ENCODE measurements at places on chromosomes 12 and 14.

- no peak for DNase-seq
These were observed 61.8 kb upstream of the RTL1 start for GRCh38 chr14:100965296-100965695.

DNA sequence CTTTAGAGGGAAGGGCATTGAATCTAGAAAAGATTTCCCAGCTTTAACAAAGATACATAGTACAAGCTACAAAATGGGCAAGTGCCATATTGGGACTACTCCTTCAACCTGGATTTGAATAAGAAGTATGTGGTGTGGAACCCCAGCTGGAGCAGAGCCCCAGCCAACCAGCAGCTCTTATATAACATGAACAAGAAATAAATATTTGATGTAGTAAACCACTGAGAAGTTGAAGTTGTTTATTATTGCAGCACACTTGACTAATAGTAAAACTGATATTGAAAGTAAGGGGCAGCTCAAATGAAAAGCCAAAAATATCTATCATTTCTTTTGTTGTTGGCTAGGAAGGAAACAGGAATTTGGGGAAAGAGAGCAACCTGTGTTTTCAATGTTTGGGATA, 701.8 kb downstream of the TMTC2 start:
- no peak for DNase-seq

GRCh38 chr14:75589931-75590330, 11.5 kb downstream of the FLVCR2 start:
- DNase-seq = no peak

- DNase-seq = no peak
These were observed 123.0 kb downstream of the PHETA1 start for GRCh38 chr12:111245701-111246476.

GRCh38 chr14:91138511-91139359, 24.9 kb downstream of the DGLUCY start:
- DNase-seq = peak; percentile 61

GRCh38 chr14:69671365-69672030, 60.1 kb downstream of the SUSD6 start:
- DNase-seq = no peak

- peak; percentile 52 for DNase-seq
These were observed 668 bp downstream of the TRIP11 start for GRCh38 chr14:92039063-92039718.

GRCh38 chr14:20438664-20439063, 2.7 kb upstream of the KLHL33 start:
- DNase-seq = no peak

GRCh38 chr14:24948261-24948847, 101.6 kb downstream of the STXBP6 start:
- no peak for DNase-seq

- DNase-seq = peak; percentile 13
These were observed 63.6 kb upstream of the PWP1 start for GRCh38 chr12:107622001-107622400.

DNA sequence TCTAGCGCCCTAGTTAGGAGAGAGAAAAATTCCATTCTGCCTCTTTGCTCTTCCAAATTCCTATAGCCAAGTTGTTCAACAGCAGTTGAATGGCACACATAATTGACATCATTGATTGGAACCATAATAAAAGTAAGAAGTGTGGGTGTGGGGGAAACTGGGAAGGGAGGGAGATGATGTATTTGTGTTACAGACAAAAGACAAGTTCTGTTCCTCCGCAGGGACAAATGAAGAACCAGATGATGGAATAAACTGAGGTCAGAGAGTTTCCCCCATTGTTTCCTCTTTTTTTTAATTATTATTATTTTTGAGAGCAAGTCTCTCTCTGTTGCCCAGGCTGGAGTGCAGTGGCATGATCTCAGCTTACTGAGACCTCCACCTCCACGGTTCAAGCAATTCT, 34.9 kb downstream of the GDF11 start:
- DNase-seq = no peak

DNA sequence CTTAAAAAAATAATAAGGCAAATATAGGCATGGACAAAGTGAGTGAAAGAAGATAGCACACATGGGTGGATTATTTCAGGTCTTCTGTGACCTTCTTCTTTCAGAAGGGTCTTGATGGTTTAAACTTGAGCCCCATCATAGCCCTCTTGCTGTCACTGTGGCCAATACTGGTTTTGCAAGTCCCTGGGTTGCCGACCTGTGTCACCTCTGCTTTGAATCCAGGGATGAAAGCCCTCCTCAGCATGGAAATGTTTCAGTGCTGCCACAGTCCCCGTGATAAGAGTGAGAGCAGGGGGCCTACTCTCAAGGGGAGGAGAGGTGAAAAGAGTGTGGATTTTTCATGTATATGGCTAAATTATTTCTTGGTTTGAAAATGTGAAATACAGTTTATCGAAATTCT, 30.2 kb upstream of the ATF1 start:
- DNase-seq = no peak

DNA sequence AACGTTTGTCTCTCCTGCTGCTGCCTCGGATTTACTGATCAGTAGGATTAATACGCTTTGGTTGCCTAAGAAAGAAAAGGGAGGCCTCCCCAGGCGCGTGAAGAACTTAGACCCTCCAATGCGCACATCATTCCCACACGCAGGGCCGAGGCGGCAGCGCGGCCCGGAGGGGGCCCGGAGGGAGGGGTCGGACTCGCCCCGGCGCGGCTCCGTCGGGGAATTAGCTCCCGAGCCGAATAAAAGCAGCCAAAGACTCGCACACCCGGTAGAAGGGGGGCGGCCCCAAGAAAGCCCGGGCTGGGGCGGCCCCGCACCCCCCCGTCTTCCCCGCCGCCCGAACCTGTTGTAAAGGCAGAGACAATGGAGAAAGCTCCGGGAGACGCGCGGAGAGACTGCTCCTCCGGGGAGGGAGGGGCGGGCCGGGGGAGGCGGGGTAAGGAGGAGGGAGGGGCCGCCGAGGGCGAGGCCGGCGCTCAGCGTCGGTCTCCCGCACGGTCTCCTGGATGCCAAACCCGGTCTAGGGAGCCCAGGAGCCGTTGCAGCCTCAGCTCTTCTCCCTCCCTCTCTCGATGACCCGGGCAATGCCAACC, at the start of gene NELL2:
NELL2 (minus strand) TSS at position 362 of the 590 bp plus-strand sequence. CDS start 446 bp downstream, outside the sequence.
- peak; percentile 81 for DNase-seq

DNA sequence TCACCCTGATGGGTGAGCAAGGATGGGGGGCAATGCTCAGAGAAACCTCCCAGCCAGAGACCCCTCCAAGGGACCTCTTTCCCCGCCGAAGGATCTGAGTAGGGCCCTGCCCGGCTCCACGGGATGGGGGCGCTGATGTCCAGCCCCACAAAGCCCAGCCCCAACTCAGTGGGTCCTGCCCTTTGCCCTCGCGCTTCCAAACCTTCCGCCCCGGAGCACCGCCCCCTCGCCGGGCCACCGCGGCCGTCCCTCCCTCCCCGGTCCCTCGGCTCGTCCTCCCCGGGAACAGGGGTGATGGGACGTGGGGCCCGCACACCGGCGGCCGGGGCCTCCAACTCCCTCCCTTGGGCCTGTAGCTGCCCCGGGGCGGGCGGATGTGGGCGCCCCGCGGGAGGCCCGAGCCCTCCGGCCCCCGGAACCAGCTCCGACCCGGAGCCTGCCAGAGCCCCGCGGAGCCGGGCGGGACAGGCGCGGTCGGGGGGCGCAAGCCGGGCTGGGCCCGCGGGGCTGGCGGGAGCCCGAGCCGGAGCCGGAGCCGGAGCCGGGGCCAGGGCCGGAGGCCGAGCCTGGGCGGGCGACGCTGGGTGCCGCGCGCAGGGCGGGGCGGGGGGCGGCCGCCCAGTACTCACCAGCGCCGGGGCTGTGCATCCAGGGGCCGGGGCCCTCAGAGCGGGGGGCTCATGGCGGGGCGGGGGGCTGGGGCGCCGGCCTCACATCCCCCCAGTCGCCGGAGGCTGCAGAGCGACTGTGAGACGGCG, 386 bp downstream of the HDAC7 start:
- peak; percentile 78 for DNase-seq
